ENCODE measurements at places on chromosomes 16 and 17.
A peak's percentile ranks its signal among the peaks of the same experiment; 100 is the strongest.

DNA sequence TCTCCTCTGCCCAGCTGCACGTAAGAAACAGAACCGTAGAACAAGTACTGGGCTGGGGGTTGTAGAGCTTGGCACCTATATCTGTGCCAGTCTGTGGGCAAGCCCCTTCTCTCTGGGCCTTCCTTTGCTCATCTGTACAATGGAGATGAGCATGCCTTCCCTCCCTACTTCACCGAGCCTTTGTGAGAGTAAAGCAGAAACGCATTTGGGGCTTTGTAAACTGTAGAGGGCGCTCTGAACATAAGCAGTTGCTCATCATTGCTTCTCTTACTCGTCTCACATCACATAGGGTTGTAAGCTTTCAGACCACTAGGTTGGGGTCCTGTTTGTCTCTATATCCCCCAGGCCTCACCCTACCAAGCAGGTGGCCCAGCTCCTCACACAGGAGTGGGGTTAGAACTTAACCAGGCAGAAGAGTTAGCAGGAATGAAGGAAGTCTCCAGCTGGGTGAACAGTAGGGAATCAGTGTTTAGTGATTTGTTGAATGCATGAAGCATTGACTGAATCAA is 15.1 kb downstream of the SAMD14 start:
- peak; percentile 70 for DNase-seq

DNA sequence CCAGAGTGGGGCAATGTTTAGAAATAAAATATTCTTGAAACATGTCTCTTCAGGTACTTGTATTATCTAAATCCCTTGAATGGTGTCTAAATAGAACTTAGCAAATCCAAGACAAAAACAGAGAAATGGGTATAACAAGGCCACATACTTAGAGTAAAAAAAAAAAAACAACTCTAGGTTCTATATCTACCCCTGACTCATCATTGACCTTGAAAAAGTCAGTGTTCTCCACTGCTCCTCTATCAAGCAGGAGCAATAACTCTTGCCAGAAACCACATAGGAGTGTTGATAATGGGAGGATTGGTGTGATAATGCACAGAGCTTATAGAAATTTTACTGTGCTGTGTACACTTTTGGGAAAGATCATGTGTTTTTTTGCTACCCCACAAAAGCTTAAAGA is 296.6 kb upstream of the PMFBP1 start:
- peak; percentile 87 for DNase-seq

DNA sequence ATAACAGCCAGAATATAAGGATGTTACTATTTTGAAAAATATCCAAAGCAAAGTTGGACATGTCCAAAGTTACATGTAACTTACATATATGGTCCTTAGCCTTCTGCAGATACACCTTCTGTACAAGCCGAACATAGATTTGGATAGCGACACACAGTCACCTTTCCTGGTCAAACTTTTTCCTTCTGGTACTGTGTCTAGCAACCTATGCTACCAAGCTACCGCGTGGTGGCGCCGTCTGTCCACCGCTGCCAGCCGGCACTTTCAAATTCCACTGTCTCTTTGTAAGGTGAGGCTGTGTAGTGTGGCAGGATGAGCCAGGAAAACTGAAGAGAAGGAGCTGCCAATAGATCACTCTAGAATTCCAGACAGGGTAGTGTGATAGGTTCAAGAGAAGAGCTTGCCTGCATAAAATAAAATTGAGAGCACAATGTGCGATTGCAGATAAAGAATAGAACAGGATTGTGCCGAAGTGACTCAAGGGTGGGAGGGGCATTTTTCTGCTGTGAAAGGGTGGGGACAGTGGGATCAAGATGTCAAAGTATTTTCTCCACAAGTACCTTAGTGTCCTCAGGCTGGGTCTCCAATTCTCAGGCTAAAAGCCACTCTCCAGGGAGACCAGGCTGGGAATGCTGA is 366.9 kb downstream of the SLC39A11 start:
- peak; percentile 51 for DNase-seq

DNA sequence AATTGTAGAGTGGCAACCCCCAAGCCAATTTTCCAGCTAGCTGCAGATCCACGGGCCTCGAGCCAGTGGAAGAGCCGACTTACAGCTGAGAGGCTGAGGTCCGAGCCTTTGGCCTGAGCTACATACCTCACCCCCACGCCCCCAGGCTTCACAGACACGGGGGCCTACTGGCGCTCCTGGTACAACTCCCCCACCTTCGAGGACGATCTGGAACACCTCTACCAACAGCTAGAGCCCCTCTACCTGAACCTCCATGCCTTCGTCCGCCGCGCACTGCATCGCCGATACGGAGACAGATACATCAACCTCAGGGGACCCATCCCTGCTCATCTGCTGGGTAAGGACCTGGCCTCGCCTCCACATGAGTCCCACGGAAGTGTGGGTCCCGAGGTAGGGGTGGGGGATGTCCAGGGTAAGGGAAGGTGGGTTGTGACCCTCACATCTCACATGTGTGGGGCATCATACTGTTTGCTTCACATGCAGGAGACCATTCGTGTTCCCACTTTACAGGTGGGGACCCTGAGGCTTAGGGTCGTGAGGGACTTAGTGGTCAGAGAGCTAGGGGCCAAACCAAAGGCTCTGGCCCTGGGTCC is 3.4 kb downstream of the ACE start:
- no peak for DNase-seq

GRCh38 chr17:65956814-65957213 is 235.1 kb downstream of the CEP112 start:
- DNase-seq, result peak; percentile 45
